ENCODE measurements at places on chromosomes 2 and 18.

GRCh38 chr18:37138456-37138855 is 309.5 kb downstream of the KIAA1328 start:
- DNase-seq = no peak

DNA sequence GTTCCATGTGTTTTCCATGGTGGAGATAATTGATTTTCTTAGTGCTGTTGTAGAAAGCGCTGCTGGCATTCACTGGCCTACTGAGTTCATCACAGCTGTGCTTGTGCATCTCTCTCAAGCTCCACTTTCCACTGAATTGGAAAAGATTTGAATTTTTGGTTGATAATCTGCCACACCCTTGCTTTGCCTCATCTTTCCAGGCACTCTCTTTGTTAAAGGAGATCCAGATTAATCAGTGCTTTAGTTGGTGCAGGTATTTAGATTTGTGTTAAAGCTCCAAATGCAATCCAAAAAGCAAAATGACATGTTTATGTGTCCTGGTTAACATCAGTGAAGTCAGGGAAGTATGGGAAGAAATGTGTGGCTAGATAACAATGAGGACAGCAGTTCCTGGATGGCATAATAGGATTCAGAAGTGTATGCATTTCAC is 2.7 kb upstream of the COL3A1 start:
- peak; percentile 82 for DNase-seq

DNA sequence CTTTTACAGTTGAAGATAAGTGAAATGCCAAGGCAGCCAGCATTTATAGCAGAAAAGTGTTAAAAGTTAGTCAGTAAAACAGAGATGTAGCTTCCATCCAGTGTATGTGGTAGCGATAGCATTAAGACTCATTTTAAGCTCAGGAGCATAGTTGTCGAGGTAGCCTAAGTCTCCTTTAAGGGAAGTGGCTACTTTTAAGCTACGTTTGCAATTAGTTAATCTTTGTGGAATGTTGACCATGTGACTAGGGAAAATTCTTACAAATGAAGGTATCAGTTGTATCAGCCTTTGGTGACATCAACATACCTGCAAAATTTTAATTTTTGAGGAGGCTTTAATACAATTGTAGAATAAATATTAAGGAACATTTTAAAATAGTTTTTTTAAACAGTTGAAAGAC is 61.9 kb downstream of the LHCGR start:
- no peak for DNase-seq

- no peak for DNase-seq
Observed at GRCh38 chr2:216478151-216478550, 20.5 kb upstream of the RPL37A start.

DNA sequence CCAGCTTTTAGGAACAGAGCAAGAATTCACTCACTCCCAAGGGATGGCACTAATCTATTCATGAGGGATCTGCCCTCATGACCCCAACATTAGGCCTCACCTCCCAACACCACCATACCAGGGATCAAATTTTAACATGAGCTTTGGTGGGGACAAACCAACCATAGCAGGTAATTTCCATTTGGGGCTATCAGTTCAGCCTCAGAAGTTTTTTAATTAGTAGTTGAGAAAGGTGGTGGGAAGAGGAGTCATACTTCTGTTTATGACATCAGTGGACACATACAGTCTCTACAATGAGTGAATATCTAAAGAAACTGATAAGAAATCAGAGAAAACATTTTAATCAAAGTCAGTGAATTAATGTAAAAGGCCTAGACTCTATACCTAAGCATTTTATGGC is 59.6 kb upstream of the EMILIN2 start:
- no peak for DNase-seq

DNA sequence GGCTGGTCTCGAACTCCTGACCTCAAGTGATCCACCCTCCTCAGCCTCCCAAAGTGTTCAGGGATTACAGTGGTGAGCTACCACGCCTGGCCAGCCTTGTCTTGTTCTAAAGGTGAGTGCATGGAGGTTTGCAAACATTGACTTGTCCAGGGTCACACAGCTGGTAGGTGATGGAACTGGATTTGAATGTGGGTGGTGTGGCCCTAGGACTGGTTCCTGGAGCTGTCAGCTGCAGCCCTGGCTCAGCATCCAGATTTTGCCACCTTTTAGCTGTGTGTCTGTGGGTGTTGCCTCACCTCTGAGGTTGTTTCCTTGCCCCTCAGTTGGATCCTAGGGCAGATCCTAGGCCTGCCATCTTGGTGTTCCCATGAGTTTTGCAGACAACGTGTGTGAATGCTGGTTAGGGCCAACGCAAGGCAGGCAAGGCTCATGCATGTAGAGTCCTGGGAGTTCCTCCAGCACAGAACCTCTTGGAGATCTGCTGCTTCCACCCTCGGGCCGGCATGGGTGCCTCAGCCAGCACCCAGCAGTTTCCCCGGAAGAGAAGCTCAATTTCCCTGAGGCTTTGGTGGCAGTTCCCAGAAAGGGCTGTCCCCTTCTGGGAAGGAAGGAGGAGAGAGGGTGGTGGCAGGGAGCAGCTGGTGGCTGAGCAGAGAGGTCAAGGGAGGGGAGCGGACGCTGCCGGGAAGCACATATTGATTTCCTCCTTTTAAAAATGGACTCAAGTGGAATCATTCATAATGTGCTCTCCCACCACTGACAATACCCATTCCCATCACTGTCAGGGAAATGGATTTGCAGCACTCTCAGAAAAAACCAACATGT is 127.6 kb upstream of the HS6ST1 start:
- DNase-seq = no peak

GRCh38 chr2:46780801-46781445 is 134.7 kb downstream of the MCFD2 start:
- peak; percentile 86 for DNase-seq

DNA sequence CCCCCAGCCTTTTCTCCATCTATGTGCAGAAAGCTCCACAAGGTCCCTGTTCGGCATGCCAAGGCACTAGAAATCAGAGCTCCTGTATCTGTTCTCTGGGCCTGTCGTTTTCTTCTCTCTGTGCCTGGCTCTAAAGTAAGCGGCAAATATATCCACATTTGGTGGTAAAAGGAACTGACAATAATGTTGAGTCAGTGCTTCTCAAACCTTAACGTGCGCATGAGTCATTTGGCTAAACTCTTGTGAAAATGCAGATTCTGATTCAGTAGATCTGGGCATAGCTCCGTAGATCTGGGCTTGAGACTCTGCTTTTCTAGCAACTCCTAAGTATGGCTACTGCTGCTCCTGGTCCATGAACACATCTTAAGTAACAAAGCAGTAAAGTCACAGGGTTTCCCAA is 16.5 kb upstream of the ACSL3 start:
- DNase-seq = no peak

All from SK-N-DZ (cell line).